Left lung (tissue), 14 donors: ENCODE measurements at places on chromosomes 6 and 20.
A peak's percentile ranks its signal among the peaks of the same experiment; 100 is the strongest.

DNA sequence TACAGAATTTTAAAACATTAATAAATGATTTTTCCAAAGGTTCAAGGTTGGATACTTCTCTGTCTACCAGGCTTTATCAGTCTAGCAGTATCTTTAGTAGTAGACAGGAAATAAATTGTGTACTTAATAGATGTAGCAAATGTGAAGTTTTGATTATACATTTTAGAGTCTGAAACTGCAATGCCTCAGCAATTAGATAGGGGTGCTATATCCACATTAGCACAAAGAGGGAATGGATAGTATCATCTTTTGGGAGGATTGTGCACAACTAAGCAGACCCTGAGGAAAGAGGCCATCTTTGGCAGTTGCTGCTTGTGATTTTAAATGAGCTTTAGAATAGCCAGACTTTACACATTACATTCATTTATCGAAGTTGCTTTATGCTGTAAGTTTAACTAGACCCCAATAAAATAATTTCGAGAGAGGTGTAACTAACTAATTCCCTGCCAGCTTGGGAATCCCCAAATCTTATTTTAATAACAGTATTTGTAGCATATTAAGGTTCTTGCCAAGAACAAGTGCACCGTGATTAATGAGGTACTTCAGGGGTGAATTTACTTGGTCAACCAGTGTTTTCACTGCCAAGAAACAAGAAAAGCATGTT is 2.8 kb downstream of the KCNQ5 start:
- no peak for DNase-seq
- H3K27ac ChIP-seq = no peak overlapping the region
- H3K4me1 ChIP-seq = peaks cover 35% of the 10 kb centered on the region
- H3K36me3 ChIP-seq = no peaks in the 10 kb centered on the region

- no peaks in the 10 kb centered on the region for H3K4me1 ChIP-seq
- no peak for DNase-seq
- no peak overlapping the region for H3K4me3 ChIP-seq
- H3K27me3 ChIP-seq = no peaks in the 10 kb centered on the region
- H3K36me3 ChIP-seq = no peaks in the 10 kb centered on the region
Observed at GRCh38 chr20:48262466-48262865, 477.2 kb upstream of the SULF2 start.

DNA sequence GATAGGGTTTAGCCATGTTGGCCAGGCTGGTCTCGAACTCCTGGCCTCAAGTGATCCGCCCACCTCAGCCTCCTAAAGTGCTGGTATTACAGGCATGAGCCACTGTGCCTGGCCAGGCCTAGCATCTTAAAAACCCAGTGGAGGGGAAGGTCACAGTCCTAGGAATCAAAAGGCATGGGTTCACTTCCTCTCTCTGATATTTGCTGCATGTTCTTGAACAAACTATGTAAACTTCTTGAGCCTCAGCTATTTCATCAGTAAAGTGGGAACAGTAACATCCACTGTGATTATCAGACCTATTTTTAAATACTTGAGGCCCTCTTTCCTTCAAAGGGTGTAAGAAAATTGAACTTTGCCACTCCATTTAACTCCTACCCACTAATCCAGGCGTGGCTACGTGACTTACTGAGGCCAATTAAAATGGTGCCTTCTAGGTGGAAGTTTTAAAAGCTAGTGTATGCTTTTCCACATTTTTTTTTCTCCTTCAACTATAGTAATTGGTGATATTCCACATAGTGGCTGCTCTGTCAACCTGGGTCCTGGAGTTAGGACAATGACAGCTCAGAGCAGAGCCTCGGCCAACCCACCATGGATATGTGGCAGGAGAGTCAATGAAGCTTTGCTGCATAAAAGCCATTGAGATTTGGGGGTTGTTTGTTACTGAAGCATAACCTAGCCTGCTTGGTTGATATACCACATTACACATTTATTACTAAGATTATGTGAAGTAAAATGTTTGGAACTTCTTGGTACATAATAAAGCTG is 32.2 kb upstream of the IER3 start:
- H3K27ac ChIP-seq = no peak overlapping the region
- H3K4me1 ChIP-seq = peaks cover 55% of the 10 kb centered on the region
- no peak overlapping the region for H3K4me3 ChIP-seq
- DNase-seq = no peak
- no peaks in the 10 kb centered on the region for H3K27me3 ChIP-seq
- no peaks in the 10 kb centered on the region for H3K36me3 ChIP-seq

GRCh38 chr20:25369971-25370370 is 20.7 kb downstream of the ABHD12 start:
- H3K36me3 ChIP-seq = no peaks in the 10 kb centered on the region
- no peaks in the 10 kb centered on the region for H3K4me1 ChIP-seq
- no peak overlapping the region for H3K4me3 ChIP-seq
- H3K27ac ChIP-seq = no peak overlapping the region
- DNase-seq = no peak

DNA sequence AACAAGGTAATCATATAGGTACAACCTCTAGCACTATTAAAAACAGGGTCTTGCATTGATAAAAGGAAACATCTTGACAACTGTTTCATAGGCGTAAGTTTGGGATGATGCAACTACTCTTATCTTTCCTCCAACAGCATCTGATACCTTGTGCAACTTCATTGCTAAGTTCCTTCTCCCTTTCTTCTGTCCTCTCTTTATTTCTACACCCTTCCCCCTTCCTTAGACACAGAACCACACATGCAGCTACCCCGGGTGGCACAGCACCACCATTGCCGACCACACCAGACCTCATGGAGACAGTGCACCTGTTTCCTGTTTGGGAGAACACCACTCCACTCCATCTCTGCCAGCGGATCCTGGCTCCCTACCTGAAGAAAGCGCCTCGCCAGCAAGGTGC is 14.4 kb downstream of the MYB start:
- H3K36me3 ChIP-seq = peaks cover 1% of the 10 kb centered on the region
- peaks cover 22% of the 10 kb centered on the region for H3K4me1 ChIP-seq
- DNase-seq = no peak
- H3K4me3 ChIP-seq = no peak overlapping the region
- H3K27me3 ChIP-seq = no peaks in the 10 kb centered on the region

DNA sequence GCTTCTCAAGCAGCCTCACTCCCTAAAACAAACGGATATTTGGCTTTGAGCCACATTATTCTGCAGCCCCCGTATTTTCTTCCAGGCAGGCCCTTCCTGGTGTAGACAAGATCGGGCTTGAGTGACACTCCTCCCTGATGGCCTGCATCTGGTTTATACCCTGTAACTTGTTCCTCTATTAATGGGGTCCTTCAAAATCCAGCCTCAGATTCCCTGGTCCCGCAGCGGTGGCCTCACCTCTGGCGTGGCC is 375 bp upstream of the TMEM14C start:
- peak overlapping the region; percentile 65 for H3K4me3 ChIP-seq
- peaks cover 42% of the 10 kb centered on the region for H3K4me1 ChIP-seq
- DNase-seq = no peak
- H3K27ac ChIP-seq = peak overlapping the region; percentile 86
- no peaks in the 10 kb centered on the region for H3K27me3 ChIP-seq
- peaks cover 14% of the 10 kb centered on the region for H3K36me3 ChIP-seq

DNA sequence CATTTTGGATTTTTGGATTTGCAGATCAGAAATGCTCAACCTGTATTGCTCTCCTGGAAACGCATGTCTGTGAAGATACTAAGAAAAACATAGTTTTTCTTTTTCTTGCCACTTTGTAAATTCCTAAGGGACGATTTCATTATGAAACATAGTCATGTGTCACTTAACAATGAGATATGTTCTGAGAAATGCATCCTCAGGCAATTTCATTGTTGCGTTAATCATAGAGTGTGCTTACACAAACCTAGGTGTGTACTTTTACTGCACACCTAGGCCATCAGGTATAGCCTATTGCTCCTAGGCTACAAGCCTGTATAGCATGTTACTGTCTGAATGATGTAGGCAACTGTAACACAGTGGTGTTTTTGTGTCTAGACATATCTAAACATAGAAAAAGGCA is 13.4 kb upstream of the THEMIS start:
- no peak overlapping the region for H3K27ac ChIP-seq
- H3K4me3 ChIP-seq = no peak overlapping the region
- no peak for DNase-seq
- H3K4me1 ChIP-seq = no peaks in the 10 kb centered on the region
- no peaks in the 10 kb centered on the region for H3K27me3 ChIP-seq

DNA sequence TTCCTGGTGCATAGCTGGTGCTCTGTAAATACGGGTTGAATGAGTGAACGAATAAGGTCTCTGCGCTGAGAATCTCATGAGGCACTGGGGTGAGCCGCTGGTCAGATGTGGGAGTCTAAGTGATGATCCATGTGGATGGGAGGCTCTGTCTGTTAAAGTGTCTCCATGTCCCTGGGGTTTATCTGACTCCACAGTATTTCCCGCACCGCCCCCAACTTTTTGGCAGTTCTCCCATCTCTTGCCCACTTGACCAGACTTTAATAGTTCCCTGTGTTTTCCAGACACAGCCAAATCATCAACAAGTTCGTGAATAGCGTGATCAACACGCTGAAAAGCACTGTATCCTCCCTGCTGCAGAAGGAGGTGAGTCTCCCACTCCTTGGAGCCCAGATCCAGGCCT is 9.9 kb downstream of the BPIFA2 start:
- H3K4me3 ChIP-seq = no peak overlapping the region
- no peaks in the 10 kb centered on the region for H3K4me1 ChIP-seq
- no peak for DNase-seq
- H3K36me3 ChIP-seq = no peaks in the 10 kb centered on the region
- H3K27ac ChIP-seq = no peak overlapping the region

GRCh38 chr6:151007076-151007475 is 141.6 kb downstream of the MTHFD1L start:
- H3K4me1 ChIP-seq = peaks cover 24% of the 10 kb centered on the region
- no peak overlapping the region for H3K4me3 ChIP-seq
- H3K27ac ChIP-seq = no peak overlapping the region
- no peak for DNase-seq
- no peaks in the 10 kb centered on the region for H3K27me3 ChIP-seq

GRCh38 chr6:144194293-144194810 is 44.0 kb downstream of the STX11 start:
- H3K4me3 ChIP-seq = no peak overlapping the region
- no peak overlapping the region for H3K27ac ChIP-seq
- no peaks in the 10 kb centered on the region for H3K36me3 ChIP-seq
- H3K27me3 ChIP-seq = no peaks in the 10 kb centered on the region
- H3K4me1 ChIP-seq = no peaks in the 10 kb centered on the region

DNA sequence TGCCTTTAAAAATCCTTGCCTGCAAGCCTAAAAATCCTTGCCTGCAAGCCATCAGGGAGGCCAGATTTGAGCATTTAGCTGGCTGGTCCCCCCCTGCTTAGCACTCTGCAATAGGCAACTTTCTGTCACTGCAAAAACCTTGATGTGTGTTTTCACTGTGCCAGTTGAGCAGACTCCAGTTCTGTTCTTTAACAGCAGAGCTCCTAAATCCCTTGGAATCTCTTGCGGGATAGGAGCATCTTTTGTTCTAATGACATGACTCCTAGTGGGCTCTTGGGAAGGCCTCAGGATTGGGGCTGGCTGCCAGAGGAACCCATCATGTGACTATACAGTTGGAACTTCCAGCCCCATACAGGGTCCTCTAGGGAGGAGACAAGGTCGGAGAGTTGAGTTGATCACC is 50.4 kb downstream of the FAM184A start:
- H3K27me3 ChIP-seq = no peaks in the 10 kb centered on the region
- no peak overlapping the region for H3K4me3 ChIP-seq
- no peak for DNase-seq
- no peaks in the 10 kb centered on the region for H3K4me1 ChIP-seq
- H3K27ac ChIP-seq = no peak overlapping the region

- no peaks in the 10 kb centered on the region for H3K4me1 ChIP-seq
- peaks cover 50% of the 10 kb centered on the region for H3K27me3 ChIP-seq
- no peak overlapping the region for H3K27ac ChIP-seq
- H3K36me3 ChIP-seq = no peaks in the 10 kb centered on the region
Observed at GRCh38 chr20:61833807-61834610, 231.7 kb downstream of the TAF4 start.

DNA sequence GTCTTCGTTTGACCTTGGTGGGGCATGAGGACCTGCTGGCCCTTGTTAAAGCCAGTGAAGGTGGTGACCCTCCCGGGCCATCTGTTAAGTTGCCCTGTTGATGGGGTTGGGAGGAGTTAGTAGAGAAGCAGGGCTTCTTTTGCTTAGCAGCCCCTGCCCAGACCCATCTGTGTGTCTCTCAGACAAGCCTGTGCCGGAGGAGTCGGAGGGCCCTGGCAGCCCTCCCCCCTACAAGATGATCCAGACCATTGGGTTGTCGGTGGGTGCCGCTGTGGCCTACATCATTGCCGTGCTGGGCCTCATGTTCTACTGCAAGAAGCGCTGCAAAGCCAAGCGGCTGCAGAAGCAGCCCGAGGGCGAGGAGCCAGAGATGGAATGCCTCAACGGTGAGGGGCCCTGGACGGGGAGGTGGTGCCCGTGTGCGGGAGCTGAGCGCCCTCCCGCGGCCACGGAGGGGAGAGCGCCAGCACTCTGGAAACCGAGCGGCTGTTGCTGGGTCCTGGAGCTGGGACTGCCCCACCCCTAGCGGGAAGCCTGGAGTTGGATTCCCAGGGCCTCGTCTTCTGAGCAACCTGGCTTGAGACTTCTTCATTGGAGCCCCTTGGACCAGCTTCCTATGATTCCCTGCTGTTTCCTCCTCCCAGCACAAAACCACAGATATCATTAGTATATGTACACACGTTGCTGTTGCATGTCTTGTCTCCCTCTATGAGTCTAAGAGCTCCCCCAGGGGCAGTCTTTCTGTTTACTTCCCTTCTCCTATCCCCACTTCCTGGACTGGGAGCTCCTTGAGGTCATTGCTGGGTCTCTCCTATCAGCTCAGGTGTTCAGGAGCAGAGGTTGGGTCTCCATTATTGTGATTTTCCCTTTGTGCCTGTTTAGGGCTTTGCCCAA is 27.6 kb upstream of the SRF start:
- H3K4me1 ChIP-seq = peaks cover 13% of the 10 kb centered on the region
- H3K27me3 ChIP-seq = no peaks in the 10 kb centered on the region
- no peaks in the 10 kb centered on the region for H3K36me3 ChIP-seq
- DNase-seq = peak; percentile 92
- H3K4me3 ChIP-seq = no peak overlapping the region

- no peak for DNase-seq
- H3K27me3 ChIP-seq = no peaks in the 10 kb centered on the region
- peaks cover 2% of the 10 kb centered on the region for H3K4me1 ChIP-seq
- H3K4me3 ChIP-seq = no peak overlapping the region
- H3K27ac ChIP-seq = no peak overlapping the region
Observed at GRCh38 chr6:116513224-116513875, 1.9 kb downstream of the CALHM5 start.
